ENCODE measurements at places on chromosomes 1 and 21. TPM values are rescaled to one million over a fixed set of nuclear protein-coding genes. Genes with fewer than 3 reads are reported as not detected.

The RAB7B gene
- total RNA-seq, result 1.7 TPM

The C8A gene
- total RNA-seq, result not detected

The CIART gene
- 2.2 TPM for total RNA-seq

The TMEM269 gene
- total RNA-seq, result 0.15 TPM
